ENCODE measurements at places on chromosomes 13 and 19. TPM values are rescaled to one million over a fixed set of nuclear protein-coding genes. Genes with fewer than 3 reads are reported as not detected.
A peak's percentile ranks its signal among the peaks of the same experiment; 100 is the strongest.

GRCh38 chr13:30884543-30884942, 21.5 kb upstream of the MEDAG start:
- no peak for DNase-seq

- DNase-seq: no peak
These were observed 11.2 kb upstream of the MADCAM1 start for GRCh38 chr19:485077-485476.

The TMEM150B gene
- total RNA-seq: 2.0 TPM

- DNase-seq: no peak
These were observed 9.8 kb downstream of the ZNF526 start for GRCh38 chr19:42229855-42230351.

- peak; percentile 63 for DNase-seq
These were observed 5.1 kb upstream of the KRTDAP start for GRCh38 chr19:35495107-35496064.

GRCh38 chr13:70408865-70409264, 300.6 kb upstream of the KLHL1 start:
- DNase-seq: no peak

GRCh38 chr13:59960683-59961082, 203.0 kb downstream of the DIAPH3 start:
- DNase-seq: no peak

The ERICH6B gene
- not detected for total RNA-seq

GRCh38 chr19:40249201-40249600, 22.7 kb upstream of the CCNP start:
- no peak for DNase-seq

- no peak for DNase-seq
These were observed 4.9 kb upstream of the NECTIN2 start for GRCh38 chr19:44841231-44841630.

DNA sequence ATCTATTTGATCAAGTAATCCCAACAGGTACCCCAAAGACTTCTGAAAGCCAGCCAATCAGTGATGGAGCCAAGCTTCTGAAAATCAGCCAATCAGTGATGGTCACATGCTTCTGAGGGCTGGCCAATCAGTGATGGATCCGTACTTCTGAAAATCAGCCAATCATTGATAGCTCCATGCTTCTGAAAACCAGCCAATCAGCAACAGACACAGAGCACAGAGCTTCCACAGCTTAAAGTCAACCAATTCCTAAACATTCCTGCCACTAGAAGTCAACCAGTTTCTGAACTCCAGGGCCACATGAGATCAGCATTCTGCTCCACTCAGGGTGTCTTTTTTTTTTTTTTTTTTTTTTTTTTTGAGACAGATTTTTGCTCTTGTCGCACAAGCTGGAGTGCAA, 8.2 kb upstream of the HSD17B14 start:
- DNase-seq: no peak

Data from left ventricle myocardium inferior (tissue), 1 donor.